ENCODE measurements at places on chromosomes 3 and 15.

DNA sequence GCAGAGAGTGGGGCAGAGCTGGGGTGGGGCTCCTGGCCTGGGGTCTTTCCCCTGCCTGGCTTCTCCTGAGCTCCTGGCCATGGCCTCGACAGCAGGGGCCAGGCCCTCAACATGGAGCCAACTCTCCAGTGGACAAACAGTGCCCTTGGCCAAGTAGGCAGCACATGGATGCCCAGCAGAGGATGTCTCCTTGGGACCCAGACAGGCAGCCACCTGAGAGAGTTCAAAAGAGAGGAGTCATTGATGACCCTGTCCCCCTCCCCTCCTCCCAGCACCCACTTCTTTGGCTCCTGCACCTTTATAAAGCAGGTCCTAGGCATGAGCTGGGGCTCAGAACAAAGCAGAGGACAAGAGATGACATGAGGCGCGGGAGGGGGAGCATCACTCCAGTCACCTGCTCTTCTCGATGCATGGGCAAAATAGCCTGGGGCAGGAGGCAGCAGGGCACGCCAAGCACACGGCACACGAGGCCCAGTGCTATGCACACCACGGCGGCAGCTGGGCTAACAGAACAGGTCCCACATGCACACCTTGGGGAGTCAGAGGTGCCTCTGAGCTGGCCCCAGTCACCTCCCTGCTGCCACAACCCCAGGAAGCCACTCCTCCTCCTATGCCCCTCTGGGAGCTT lies 27.4 kb downstream of the SHISA5 start:
- DNase-seq = no peak

- DNase-seq = no peak
Measured at GRCh38 chr15:63912061-63912615, 78.4 kb upstream of the HERC1 start.

DNA sequence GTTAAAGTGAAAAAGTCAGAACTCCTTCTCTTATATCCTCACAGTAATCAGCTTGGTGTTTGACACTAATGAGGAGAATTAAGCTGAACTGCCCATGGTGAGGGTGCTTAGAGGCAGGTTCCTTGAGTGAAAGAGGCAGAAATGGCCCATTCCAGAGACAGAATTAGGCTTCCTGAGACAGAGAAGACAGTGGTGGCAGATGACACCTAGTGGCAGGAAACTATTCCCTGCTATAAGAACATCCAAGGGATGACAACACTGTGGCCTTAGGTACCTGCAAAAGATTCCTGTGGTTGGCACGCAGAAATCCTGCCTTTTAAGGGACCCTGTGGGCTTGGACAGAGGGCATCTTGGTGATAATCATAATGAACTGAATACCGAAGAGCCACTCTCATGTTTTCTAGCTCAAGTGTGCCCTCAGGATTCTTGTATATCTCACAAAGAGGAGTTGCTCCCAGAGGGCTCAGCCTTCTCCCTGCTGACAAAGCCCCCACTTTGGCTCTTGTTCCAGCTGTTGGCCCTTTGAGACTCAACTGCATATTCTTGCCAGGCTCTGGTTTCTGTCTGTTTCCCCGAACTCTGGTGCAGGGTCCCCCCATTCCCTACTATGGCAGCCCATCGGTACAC lies 56.0 kb downstream of the KBTBD12 start:
- DNase-seq = peak; percentile 24

DNA sequence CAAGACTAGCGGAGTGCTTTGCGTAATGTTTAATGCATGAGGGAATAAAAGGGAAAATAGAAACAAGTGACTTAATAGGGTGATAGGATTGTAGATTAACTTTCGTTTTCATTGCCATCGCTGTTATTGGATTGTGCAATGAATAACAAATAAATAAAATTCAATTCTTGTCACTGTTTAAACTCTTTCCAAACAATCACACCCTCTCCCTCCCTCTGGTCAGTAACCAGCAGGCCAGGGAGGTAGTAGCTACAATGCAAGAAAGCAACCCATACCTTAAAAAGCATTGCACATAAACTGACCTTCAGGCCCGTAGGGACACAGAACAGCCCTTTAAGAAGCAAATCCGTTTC lies 705 bp upstream of the TFRC start:
- no peak for DNase-seq

- DNase-seq = no peak
Measured at GRCh38 chr3:44019736-44020135, 221.9 kb upstream of the TOPAZ1 start.

DNA sequence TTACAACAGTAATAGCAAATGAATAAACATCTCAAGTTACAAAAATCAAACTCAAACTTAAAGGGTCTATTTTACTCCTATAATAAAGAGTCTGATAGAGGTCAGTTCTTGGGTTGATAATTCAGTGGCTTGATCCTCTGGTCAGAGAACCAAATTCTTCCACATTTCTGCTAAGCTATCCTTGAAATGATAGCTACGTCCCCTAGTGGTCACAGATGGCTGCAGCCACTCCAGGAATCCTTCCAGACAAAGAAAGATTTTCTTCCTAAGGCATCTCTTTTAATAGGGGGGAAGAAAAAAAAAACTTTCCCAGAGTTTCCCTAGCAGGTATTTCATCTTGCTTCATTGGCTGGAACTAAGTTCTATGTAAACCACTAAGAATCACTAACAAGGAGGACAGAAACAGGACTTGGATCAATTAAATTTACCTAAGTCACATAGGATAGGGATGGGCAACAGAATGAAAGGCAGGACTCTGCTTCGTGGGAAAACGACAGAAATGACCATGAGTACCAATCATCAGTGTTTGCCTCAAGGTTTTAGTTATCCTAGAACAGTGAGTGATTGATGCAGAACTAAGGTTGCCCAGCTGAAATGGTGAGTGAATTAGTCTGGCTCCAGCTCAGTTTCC lies 160.7 kb downstream of the STAC start:
- no peak for DNase-seq

GRCh38 chr3:147269907-147270306 lies 136.4 kb downstream of the ZIC4 start:
- no peak for DNase-seq

GRCh38 chr15:43508991-43509659 lies 8.3 kb upstream of the MAP1A start:
- no peak for DNase-seq

DNA sequence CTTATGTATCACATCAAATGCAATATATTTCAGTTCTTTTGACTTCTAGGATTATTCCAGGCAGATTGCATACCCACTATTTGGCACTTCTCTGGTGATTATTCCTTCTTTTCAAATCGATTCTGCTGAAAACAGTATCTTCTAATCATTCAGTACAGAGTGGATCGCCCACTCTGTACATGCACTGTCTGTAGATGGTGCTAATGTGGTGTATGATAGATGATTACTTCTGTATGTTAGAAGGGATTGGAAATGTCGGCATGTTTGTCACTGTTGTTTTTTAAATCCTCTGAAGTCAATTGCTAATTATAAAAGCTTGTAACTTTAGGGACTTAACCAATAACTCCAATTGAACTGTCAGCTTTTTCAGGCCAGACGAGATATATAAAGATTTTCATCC lies 642.5 kb downstream of the GRM7 start:
- DNase-seq = no peak

- DNase-seq = no peak
Measured at GRCh38 chr3:42492508-42493080, 9.8 kb upstream of the VIPR1 start.

DNA sequence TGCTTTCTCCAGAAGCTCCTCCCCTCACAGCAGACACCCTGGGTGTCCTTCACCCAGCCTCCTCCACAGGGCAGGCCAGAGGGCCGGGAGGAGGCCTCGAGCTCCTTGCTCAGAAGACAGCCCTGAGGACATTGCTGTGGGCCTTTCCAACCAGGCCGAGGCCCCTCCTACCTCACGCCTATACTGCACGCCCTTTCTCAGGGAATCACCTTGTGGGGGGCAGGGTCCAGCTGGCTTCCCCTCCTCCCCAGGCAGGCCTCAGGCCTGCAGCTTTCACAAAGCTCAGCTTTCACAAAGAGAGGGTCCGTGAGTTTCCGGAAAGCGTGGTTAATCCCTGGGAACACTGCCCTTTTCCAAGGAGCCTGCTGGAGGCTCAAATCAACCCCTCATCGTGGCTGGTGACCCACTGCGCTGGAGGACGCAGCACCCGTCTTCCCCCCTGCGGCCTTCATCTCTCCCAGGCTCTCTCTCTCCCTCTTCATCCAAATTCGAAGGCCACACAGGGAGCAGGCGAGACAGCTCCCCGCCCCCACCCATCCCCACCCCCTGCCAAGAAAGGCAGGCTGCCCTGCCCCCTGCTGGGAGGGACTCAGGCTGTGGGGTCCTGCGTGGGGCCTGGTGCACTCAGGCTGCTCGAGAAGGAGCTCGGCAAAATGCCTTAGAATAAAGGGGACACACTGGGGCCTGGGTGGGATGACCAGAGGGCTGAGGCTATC lies 79.4 kb downstream of the OCA2 start:
- DNase-seq = no peak

GRCh38 chr3:102400766-102401165 lies 34.0 kb upstream of the ZPLD1 start:
- DNase-seq = no peak

DNA sequence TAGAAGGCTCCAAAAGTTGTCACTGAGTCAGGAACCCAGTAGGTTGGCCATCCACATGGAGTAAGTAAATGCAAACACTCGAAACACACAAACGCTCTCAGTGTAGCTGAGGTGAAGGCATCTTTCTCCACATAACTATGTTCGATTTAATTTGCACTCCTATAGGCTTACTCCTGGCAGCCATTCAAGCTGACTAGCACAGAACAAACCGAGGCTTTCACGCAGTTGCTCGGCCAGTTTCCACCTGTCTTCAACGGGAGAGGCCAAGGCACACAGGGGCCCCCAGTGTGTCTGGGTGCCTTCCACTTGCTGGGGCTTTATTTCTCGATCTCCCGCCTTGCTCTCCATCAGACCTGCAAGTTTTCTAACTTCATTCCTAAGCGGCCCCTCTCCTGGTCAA lies 18.9 kb downstream of the RGMA start:
- no peak for DNase-seq

DNA sequence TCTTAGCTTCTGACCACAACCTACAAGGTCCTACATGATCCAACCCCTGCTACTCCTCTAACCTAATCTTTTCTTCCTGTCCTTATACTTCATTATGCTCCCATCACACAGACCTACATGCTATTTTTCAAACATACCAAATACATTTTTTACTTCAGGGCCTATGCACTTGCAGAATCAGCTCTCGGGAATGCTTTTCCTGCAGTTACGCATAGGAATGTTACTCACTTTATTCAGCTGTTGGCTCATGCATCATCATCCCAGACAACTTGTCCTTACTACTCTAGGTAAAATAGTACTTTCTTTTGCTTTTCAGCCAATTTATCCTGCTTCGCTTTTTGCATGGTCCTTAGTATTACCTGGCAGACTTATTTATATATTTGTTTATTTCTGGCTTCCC lies 105.6 kb downstream of the OXSM start:
- no peak for DNase-seq

- no peak for DNase-seq
Measured at GRCh38 chr15:70995383-70995970, 102.9 kb downstream of the LRRC49 start.

DNA sequence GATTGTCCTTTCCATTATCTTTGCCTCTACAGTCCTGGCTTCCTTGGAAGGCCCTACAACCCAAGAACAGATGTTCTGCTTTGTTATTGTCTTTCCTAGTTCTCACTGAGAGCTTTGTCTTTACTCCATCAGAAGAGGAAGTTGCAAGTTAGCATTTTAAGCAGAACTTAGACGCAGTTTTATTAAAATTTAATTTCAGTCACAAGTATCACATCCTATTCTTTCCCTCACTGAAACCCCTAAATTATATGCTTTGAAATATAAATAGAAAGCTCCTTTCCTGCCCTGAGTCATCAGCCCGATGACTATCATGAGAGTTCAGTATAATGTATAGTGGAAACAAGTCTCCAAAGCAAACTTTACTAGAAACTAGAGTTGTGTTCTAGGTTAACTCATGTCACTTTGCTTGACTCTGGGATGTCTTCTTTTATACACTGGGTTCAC lies 291.2 kb upstream of the RBMS3 start:
- DNase-seq = no peak

GRCh38 chr3:87624860-87625259 lies 348.5 kb upstream of the POU1F1 start:
- no peak for DNase-seq

- DNase-seq = peak; percentile 58
Measured at GRCh38 chr3:63967675-63968611, 55.4 kb downstream of the PSMD6 start.

DNA sequence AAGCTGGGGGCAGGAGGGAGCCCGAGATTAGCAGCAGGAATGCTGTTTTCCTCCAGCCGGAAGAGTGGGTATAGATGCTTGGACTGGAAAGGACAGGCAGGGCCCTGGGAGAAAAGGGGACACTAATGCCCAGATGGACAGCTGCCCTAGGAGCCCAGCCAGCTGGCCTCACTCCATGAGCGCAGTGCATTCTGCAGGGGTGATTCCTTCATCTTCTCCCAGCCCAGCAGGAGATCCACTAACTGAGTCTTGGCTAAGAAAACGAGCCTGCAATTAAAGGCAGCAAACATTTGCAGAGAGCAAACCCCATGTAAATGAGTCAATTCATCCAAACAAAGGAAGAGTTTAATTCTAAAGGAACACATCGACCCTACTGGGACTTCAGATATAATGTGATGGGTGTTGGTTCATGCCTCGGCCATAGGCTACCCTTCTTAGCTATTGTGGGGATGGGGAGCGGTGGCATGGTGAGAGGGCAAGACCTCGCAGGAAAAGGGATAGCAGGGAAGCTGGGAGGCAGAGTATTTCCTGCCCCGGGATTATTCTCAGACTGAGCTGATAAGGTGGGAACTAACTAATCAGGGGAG lies 13.3 kb upstream of the MINAR1 start:
- DNase-seq = no peak

DNA sequence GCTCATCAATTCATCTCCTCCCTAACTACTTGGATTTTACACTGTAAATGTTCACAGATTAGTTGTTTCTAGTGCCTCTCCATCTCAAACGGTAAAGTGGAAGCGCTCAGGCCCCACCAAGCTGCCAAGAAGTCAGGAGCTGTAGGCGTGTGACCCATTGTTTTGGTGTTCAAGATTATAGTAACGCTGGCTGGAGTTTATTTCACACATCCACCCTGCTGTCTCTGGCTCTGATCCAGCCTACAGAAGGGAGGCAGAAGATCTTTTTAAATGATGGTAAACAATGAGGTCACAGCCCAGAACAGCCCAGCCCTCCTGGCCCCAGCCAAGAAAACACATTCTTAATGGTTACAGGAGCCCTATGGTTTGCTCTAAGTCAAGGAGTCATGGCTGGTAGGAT lies 25.7 kb upstream of the GALNT15 start:
- no peak for DNase-seq

- no peak for DNase-seq
Measured at GRCh38 chr3:191123946-191124345, 75.1 kb upstream of the OSTN start.

DNA sequence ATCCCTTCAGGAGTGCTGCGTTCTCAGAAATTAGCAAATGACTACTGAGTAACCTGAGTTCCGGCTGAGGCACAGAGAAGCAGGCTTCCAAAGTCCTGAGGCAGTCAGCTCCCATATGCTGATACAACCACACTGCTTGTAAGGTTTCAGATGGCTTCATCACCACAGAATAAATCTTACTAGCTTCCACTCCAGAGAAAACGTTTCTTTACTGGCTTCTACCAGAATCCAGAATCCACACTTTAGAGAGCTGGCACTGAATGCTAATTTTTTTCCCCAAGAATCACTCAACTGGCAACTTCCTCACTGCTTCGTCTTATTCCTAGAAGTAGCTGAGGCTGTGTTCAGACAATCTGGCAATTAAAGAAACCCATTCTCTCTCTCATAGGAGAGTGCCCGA lies 21.4 kb downstream of the TAMM41 start:
- no peak for DNase-seq

- no peak for DNase-seq
Measured at GRCh38 chr3:38835939-38836338, 19.9 kb upstream of the SCN10A start.

GRCh38 chr3:169668957-169669741 lies 5.6 kb upstream of the MECOM start:
- no peak for DNase-seq

All from DND-41 (cell line).